ENCODE measurements at places on chromosomes 6 and 20.
A peak's percentile ranks its signal among the peaks of the same experiment; 100 is the strongest.

DNA sequence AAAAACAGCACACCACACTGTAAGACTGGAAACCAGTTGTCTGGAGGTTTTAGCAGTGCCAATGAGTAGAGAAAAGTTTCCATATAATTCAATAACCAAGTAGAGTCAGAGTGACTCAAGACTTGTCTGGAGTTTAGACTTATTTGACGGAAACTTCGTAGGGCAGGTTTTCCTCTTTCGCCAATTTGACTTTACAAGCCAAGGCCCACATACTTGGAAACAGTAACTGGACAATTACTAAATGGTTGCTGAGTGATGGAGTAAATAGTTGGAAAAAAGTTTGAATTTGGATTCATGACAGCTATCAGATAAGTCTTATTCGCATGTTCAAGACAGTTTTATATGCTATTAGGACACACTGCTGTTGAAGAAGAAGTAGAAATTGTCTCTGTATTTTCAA is 48.1 kb upstream of the CTAGE9 start:
- DNase-seq: no peak

DNA sequence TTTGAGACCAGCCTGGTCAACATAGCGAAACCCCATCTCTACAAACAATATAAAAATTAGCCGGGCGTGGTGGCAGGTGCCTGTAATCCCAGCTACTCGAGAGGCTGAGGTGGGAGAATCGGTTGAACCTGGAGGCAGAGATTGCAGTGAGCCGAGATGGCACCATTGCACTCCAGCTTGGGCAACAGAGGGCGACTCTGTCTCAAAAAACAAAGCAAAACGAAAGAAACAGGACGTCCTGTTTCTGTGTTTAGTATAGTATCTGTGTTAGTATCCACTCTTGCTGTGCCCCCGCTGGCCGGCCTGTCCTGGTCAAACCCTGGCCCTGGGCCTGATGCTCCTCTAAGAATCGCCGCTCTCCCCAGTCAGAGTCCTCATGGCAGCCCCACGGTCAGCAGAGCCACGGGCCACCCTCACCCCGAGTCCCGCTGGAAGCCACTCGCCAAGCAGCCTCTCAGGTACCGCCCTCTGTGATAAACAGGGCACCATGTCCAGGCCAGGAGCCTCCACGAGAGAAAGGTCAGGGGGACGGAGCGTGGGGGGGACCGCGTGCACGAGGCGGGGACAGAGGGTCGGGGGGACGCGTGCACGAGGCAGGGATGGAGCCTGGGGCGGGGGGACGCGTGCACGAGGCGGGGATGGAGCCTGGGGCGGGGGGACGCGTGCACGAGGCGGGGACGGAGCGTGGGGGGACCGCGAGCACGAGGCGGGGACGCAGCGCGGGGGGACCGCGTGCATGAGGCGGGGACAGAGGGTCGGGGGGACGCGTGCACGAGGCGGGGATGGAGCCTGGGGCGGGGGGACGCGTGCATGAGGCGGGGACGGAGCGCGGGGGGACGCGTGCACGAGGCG is 384.5 kb downstream of the SMOC2 start:
- DNase-seq: no peak

DNA sequence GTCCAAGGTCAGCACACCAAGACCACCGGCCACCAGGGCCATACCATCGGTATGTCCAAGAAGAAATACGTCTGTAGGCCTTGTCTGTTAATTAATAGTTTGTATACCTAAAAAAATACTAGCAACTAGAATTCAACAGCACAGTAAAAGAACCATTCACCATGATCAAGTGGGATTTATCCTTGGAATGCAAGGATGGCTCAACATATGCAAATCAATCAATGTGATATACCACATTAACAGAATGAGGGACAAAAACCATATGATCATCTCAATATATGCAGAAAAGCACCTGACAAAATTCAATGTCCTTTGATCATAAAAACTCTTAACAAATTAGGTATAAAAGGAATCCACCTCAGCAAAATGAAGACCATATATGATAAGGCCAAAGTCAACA is 24.4 kb downstream of the RPP40 start:
- DNase-seq: no peak

DNA sequence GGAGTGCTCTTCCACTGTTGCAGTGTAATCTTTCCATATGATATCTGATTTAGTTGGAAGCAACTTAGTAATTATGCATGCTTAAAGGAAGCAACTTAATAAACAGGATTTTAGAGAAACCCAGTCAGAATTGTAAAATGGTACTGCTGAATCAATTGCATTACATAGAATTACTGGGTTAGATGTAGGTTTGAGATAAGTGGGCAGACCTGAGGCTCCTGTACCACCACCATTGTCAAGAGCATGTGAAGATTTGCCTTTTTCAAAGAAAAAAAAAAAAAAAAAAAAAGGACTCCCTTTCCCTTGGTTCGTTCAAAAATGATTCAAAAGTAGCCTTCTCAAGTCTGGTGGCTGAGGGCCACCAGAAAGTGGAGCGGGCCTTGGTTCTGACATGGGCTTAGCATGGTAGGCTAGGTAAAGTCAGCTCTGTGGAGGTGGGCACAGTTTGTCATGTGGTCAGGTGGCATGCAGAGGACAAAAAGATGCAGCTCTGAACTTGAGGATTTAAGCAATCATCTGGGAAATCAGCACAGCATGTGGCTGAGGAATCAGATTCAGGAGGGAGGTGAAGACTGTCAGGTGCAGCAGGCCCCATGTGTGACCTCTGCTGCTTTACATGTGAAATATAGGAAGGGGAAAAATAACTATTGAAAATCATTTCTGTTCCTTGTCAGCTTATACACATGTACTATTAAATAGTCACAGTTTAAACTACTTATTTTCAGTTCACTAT is 32.4 kb downstream of the ARID1B start:
- DNase-seq: no peak

DNA sequence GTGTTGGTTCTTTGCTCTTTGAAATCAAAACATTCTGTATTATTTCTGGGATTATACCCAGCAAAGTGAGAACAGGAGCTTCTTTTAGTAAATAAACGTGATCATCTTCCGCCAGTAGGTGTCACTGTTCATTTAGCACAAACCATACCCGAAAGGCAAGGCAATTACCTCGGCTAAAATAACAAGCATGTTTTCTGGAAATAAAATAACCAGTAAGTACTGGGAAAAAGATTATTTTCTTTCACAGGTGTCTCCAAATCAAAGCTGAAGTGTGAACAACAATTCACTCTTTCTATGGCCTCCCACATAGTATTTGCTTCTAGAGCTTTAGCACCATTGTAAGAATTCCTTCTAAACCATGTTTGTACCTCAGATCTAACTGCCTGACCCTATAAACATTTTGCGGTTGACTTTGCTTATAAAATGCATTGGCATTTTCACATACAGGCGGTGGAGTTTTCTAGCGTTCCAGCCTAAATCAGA is 144.6 kb upstream of the AGPAT4 start:
- peak; percentile 51 for DNase-seq

- no peak for DNase-seq
Observed at GRCh38 chr6:13513626-13514502, 26.5 kb upstream of the GFOD1 start.

DNA sequence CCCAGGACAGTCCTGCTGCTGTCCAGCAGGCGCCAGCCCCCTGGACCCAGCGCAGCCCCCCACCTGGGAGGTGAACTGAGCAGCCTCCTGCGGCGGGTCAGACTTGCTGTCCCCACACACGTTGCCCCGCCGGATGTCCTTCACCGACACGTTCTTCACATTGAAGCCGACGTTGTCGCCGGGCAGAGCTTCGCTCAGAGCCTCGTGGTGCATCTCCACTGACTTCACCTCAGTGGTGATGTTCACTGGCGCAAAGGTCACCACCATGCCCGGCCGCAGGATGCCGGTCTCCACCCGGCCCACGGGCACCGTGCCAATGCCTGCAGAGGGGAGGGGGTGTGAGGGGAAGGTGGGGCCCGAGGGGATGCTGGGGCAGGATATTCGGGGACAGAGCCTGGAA is 8.5 kb downstream of the EEF1A2 start:
- no peak for DNase-seq

GRCh38 chr6:114537977-114538376 is 195.2 kb upstream of the HS3ST5 start:
- no peak for DNase-seq

GRCh38 chr20:53001498-53002301 is 29.5 kb downstream of the TSHZ2 start:
- no peak for DNase-seq

DNA sequence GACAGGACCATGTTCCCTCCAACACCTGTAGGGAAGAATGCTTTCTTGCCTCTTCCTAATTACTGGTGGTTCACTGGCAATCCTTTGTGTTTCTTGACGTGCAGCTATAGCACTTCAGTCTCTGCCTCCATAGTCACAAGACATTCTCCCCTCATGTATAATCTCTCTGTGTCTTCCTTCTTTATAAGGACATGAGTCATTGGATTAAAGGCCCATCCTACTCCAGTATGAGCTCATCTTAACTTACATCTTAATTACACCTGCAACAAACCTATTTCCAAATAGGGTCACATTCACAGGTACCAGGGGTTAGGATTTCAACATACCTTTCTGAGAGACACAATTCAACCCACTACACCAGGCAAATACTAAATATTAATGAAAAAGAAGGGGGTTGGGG is 213.6 kb downstream of the RNGTT start:
- DNase-seq: no peak

DNA sequence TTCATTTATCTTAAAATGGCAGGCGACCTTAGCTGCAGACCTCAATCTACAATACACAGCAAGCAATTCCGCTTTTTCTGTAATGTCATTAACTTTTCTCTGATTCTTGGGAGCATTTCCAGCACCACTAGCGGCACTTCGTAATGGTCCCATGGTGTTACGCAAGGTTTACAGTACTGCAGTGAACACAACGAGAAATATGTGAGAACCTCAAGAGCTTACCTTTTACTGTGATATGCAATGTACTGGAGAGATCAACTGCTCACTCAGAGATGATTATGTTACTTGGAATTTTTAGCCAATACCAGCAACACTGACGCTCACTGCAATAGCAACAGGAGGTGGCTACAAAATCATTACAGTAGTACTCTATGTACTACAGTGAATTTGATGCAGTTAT is 2.8 kb upstream of the CEP43 start:
- DNase-seq: no peak

GRCh38 chr6:151239603-151240035 is at the start of gene AKAP12:
TSS of gene AKAP12 (plus strand) at chr6:151239967. CDS start at chr6:151240563, 596 bp downstream.
- DNase-seq: no peak

GRCh38 chr6:101572627-101573026 is 179.1 kb downstream of the GRIK2 start:
- no peak for DNase-seq

DNA sequence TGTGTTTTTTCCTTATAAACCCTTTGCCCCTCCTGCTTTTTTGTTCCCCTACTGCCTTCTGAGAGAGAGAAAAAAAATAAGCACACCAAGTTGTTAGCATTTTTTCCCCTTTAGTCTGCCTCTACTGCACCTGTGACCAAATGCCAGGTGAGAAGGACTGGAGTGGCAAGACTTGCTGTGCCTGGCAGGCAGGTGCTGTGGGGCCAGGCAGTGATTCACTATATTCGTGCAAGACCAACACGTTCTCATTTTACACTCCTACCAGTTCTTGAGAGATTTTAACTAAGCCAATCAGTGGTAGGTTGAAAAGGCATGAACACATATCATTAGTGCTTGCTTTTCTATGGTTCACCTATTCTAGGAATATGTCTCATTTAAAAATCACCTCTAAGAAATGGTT is 109.7 kb downstream of the FIG4 start:
- DNase-seq: peak; percentile 86

GRCh38 chr20:9835302-9835701 is 3.6 kb downstream of the PAK5 start:
- DNase-seq: no peak

- no peak for DNase-seq
Observed at GRCh38 chr6:87115402-87116135, 20.7 kb upstream of the CGA start.

DNA sequence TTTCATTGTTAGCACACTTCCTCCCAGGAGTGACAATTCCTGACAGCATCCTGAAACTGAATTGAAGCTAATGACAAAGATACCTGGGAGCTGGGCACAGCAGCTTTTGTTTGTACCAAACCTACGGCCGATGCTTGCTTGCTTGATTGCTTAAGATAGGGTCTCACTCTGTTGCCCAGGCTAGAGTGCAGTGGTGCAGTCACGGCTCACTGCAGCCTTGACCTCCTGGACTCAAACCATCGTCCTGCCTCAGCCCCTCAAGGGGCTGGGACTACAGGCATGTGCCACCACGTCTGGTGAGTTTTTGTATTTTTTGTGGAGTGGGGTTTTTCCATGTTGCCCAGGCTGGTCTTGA is 84.7 kb upstream of the SCP2D1 start:
- DNase-seq: no peak

- no peak for DNase-seq
Observed at GRCh38 chr6:7145885-7146828, 38.4 kb downstream of the RREB1 start.

GRCh38 chr6:3026791-3027626 is 27.3 kb downstream of the NQO2 start:
- DNase-seq: no peak

DNA sequence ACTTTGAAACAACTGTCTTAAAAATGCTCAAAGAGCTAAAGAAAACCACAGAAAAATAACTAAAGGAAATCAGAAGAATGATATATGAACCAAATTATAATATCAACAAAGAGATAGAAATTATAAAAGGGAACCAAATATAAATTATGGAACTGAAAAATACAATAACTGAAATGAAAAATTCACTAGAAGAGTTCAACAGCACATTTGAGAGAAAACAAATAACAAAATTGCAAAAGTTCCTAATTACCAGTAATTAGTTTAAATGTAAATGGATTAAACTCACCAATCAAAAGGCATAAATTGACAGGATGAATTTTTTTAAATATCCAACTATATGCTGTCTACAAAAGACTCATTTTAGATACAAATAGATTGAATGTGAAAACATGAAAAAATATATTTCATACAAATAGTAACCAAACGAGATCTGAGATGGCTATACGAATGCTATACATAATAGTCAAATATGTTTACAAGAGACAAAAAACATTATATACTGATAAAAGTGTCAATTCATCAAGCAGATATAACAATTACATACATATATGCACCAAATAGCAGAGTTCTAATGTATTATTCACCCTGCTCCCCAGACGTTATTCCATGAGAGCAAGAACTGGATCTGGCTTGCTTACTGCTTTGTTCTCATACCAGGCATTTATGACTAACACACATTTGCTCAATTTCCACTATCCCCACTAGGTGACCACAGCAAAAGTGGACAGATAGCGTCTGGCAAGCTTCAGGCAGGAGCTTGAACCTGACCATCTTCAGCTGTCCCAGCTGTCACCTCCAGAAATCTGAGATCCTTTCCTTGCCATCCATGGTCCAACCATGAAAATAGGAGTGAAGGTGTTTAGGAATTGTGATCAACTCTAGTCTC is 72.4 kb upstream of the SIRPA start:
- no peak for DNase-seq

GRCh38 chr6:139522511-139523220 is 148.2 kb upstream of the CITED2 start:
- DNase-seq: no peak

- no peak for DNase-seq
Observed at GRCh38 chr20:57884956-57885355, 175.1 kb upstream of the PMEPA1 start.
